ENCODE measurements at places on chromosomes 1 and 21. TPM values are rescaled to one million over a fixed set of nuclear protein-coding genes. Genes with fewer than 3 reads are reported as not detected.

MIXL1 gene
- not detected for polyA plus RNA-seq

FMOD gene
- polyA plus RNA-seq: 4.4 TPM

C1orf167 gene
- 1.3 TPM for polyA plus RNA-seq

GBP7 gene
- polyA plus RNA-seq: not detected

NCSTN gene
- 34.9 TPM for polyA plus RNA-seq

HRNR gene
- 0.08 TPM for polyA plus RNA-seq

PHACTR4 gene
- polyA plus RNA-seq: 32.2 TPM

KLF17 gene
- polyA plus RNA-seq: 0.14 TPM

ZFYVE9 gene
- 5.6 TPM for polyA plus RNA-seq

MATN1 gene
- polyA plus RNA-seq: 0.02 TPM

SPRR2B gene
- polyA plus RNA-seq: 10.9 TPM

CLCN6 gene
- polyA plus RNA-seq: 9.1 TPM

LIN28A gene
- polyA plus RNA-seq: not detected

PSMD4 gene
- polyA plus RNA-seq: 168 TPM

CRP gene
- not detected for polyA plus RNA-seq

NUP210L gene
- not detected for polyA plus RNA-seq

NIPAL3 gene
- polyA plus RNA-seq: 11.3 TPM

C1QB gene
- polyA plus RNA-seq: 12.8 TPM

LCA5L gene
- polyA plus RNA-seq: 0.48 TPM

ENAH gene
- polyA plus RNA-seq: 6.9 TPM

ADORA1 gene
- 0.22 TPM for polyA plus RNA-seq

CD52 gene
- 17.0 TPM for polyA plus RNA-seq

OLFML3 gene
- 6.7 TPM for polyA plus RNA-seq

ZNF683 gene
- polyA plus RNA-seq: 0.28 TPM

MAN1C1 gene
- 2.4 TPM for polyA plus RNA-seq

CCDC181 gene
- not detected for polyA plus RNA-seq

HSPG2 gene
- 37.6 TPM for polyA plus RNA-seq

SLC1A7 gene
- 0.05 TPM for polyA plus RNA-seq

Measured in esophagus (tissue), 2 donors.